Smooth muscle cell of the pulmonary artery (primary cell): ENCODE measurements at places on chromosomes 5 and 9. TPM values are rescaled to one million over a fixed set of nuclear protein-coding genes. Genes with fewer than 3 reads are reported as not detected.

The GPR150 gene
- 0.40 and 0.46 TPM in 2 replicates for total RNA-seq

The SPINK7 gene
- not detected in 2 replicates for total RNA-seq

The MLANA gene
- not detected in 2 replicates for total RNA-seq

The MAMDC2 gene
- 4.7 and 8.6 TPM in 2 replicates for total RNA-seq

The LRRC8A gene
- total RNA-seq, result 57.5 and 76.5 TPM in 2 replicates

The ADAMTSL1 gene
- total RNA-seq, result 111 and 128 TPM in 2 replicates

The IL9 gene
- total RNA-seq, result not detected in 2 replicates

The SLC6A19 gene
- not detected in 2 replicates for total RNA-seq

The EIF4EBP3 gene
- total RNA-seq, result 1.4 and 2.6 TPM in 2 replicates

The OTP gene
- total RNA-seq, result not detected in 2 replicates

The ANXA2R gene
- 1.8 and 2.3 TPM in 2 replicates for total RNA-seq

The RMRP gene
- 20,891 and 22,749 TPM in 2 replicates for total RNA-seq

The ZNF883 gene
- 3.2 and 3.3 TPM in 2 replicates for total RNA-seq

The OCLN gene
- 0.26 and 1.1 TPM in 2 replicates for total RNA-seq

The CORO2A gene
- total RNA-seq, result 0.26 and 0.73 TPM in 2 replicates

The ACTL7A gene
- total RNA-seq, result not detected in 2 replicates

The AFAP1L1 gene
- 5.5 and 14.9 TPM in 2 replicates for total RNA-seq

The RELL2 gene
- 2.3 and 3.5 TPM in 2 replicates for total RNA-seq

The VCAN gene
- 2,405 and 2,757 TPM in 2 replicates for total RNA-seq

The GPR151 gene
- total RNA-seq, result not detected in 2 replicates

The WDR31 gene
- total RNA-seq, result 3.9 and 5.0 TPM in 2 replicates

The FOXD4L5 gene
- 0.03 and 0.07 TPM in 2 replicates for total RNA-seq

The PCDHB1 gene
- not detected in 2 replicates for total RNA-seq

The ARL14EPL gene
- total RNA-seq, result not detected in 2 replicates

The AJM1 gene
- total RNA-seq, result 3.6 and 4.0 TPM in 2 replicates

The BHMT2 gene
- 3.1 and 6.4 TPM in 2 replicates for total RNA-seq

The TOMM5 gene
- 107 and 116 TPM in 2 replicates for total RNA-seq

The ROPN1L gene
- 0.33 and 0.36 TPM in 2 replicates for total RNA-seq

The LPAR1 gene
- 58.6 and 95.9 TPM in 2 replicates for total RNA-seq

The WDR41 gene
- total RNA-seq, result 101 and 161 TPM in 2 replicates

The NR5A1 gene
- not detected in 2 replicates for total RNA-seq

The PCAT7 gene
- not detected in 2 replicates for total RNA-seq

The DOCK8 gene
- total RNA-seq, result 0.07 and 0.26 TPM in 2 replicates

The ZNF354B gene
- total RNA-seq, result 5.1 and 6.4 TPM in 2 replicates

The SLC34A3 gene
- not detected in 2 replicates for total RNA-seq

The GFPT2 gene
- 12.2 and 23.0 TPM in 2 replicates for total RNA-seq
